ENCODE measurements at places on chromosomes 2 and 18. TPM values are rescaled to one million over a fixed set of nuclear protein-coding genes. Genes with fewer than 3 reads are reported as not detected.

DNA sequence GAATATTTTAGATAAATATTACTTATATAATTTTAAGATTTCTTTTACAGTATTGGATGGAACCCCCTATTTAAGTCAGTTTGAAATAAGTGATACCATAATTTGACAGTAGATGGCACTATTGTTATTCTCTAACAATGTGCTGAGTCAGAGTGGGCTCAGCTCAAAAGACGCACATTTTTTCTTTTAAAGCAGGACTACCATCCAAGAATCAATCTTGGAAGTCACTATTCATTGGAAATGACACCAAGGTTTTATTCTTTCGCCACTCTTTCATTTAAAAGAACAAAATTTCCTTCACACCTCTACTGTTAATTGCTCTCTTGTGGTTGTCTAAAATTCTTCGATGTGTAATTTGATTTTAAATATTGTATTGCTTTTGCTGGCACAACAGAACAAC, 32.6 kb upstream of the SPAG16 start:
- DNase-seq, result peak; percentile 58

DNA sequence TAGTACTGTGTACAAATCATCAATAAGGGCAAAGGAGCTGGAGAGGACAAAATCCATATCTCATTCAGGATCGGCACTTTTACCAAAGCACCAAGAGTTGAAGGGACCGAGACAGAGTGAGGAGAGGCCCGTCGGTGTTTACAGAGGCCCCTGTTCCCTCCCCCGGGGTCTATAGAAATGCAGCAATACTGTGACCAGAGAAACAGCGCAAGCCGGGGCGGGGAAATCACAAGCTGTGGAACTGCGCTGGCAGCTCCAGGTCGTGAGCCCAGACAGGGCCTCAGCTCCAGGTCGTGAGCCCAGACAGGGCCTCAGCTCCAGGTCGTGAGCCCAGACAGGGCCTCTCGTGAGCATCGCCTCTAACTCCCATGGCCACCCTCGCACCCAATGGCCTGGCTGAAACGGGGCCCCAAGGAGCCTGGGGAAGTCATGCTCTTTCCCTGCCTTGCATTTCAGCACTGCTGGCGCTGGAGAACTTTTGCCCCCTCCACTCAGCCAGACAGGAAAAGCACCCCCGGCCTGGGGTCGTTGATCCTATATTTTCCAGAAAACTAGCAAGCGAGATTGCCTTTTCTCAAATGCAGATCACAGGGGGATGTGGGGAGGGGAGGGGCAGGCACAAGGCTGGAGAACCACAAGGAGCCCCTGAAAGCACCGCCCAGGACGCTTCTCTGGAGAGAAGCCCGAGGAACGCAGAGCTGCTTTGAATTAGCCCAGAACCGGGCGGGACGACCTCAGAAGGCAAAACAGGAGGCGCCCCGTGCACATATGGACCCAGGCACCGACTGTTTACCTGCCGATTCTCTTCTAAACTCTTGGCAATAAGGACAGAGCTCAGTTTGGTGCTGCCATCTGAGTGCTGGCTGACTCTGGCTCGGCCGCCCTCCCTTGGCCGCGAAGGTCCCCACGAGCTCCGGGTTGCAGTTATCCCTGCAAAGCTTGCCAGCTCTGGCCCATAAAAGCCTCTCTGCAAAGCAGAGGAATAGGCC, 223.7 kb downstream of the ACKR3 start:
- DNase-seq, result no peak

- no peak for DNase-seq
Observed at GRCh38 chr2:100978582-100979191, 23.4 kb upstream of the RPL31 start.

GRCh38 chr2:105836341-105836740, 91.6 kb downstream of the NCK2 start:
- no peak for DNase-seq

- DNase-seq, result no peak
Observed at GRCh38 chr2:213627054-213627710, 342.9 kb downstream of the SPAG16 start.

- no peak for DNase-seq
Observed at GRCh38 chr18:58934933-58935577, 70.4 kb downstream of the ZNF532 start.

GRCh38 chr2:236568068-236568921, 1.3 kb upstream of the ACKR3 start:
- no peak for DNase-seq

- no peak for DNase-seq
Observed at GRCh38 chr2:212531499-212531898, 7.1 kb downstream of the ERBB4 start.

GRCh38 chr18:60898111-60898510, 435.1 kb upstream of the CDH20 start:
- no peak for DNase-seq

GRCh38 chr2:151996243-151997003, 102.4 kb downstream of the CACNB4 start:
- no peak for DNase-seq

Gene TRIM43
- not detected for polyA plus RNA-seq

Gene ELOA2
- not detected for polyA plus RNA-seq

Gene TBR1
- not detected for polyA plus RNA-seq

Gene OSGEPL1
- 12.5 TPM for polyA plus RNA-seq

Gene TLX2
- polyA plus RNA-seq, result not detected

Gene NOL4
- polyA plus RNA-seq, result 0.09 TPM

Gene SERPINB10
- 0.27 TPM for polyA plus RNA-seq

Data from forelimb muscle (tissue), 1 donor.